ENCODE measurements at places on chromosomes 13 and 19.

DNA sequence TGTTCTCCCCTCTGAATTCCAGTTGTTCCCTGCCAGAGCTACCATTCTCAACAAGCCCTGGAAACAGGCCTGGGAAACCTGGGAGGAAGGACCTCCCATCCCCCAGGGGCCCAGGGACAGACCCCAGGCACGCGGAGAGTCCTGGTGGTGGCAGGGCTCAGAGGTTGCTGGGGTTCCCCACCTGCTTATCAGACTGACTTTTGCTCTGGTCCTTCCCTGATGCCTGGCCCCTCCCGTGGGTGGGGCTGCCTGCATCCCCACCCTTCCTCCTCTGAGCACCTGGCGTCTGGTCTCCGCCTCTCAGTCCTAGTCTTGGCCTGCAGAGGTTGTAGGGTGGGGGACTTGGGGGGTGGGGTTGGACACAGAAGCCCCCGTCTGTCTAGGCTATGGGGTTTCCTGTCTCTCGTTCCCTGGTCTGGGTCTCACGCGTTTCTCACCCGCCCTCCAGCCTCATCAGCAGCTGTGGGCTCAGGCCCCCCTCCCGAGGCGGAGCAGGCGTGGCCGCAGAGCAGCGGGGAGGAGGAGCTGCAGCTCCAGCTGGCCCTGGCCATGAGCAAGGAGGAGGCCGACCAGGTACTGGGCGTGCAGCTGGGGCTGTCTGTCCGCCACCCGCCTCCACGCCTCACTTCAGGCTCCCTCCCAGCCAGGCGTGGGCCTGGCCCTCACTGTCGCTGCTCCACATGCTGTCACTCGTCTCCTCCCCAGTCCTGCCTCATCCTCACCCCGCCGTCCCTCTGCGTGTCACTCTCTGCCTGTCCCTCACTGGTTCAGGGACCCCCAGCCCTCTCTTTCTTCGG is 13.6 kb downstream of the EPN1 start:
- no peak for DNase-seq

- DNase-seq = no peak
These were observed 27.2 kb downstream of the WDR62 start for GRCh38 chr19:36081894-36082293.

- DNase-seq = no peak
These were observed 1.2 kb downstream of the MED26 start for GRCh38 chr19:16626796-16627192.

GRCh38 chr13:64546371-64546770 is 2683.8 kb downstream of the PCDH9 start:
- DNase-seq = no peak

DNA sequence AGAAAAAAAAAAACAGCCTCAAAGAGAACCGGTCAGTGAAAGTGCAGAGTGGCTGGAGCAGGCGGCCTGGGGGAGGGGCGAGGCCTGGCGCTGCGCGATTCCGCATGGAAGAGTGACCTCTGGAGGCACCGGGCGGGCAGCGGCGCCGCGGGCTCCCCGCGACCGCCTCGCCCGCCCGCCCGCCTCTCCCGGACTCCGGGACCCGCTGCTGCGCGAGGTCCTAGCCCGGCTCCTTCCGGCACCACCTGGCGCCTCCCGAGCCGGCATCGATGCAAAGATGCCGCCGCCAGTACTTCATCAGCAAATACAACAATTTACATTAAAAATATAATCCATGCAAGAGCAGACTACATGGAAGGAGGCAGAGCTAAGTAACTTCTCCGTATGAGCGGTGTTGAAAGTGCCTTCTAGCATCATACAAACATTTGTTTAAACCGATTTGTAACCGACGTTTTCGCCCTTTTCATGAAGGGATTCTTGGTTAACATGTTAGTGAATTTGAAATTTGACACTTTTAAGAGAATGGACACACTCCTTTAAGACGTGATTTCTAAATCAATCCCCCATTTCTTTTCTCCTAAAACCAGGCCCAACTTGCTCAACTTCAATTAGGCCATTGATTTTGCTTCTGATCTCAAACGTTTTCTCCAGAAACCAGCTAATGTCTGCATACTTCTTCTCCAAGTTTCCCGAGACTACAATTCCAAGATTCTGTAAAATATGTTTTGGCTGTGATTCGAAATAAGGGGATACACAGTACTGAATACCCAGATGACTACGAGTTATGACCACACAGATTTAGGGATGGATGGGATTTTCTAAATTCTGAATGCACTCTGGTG is 2.1 kb downstream of the EFNB2 start:
- peak; percentile 87 for DNase-seq

DNA sequence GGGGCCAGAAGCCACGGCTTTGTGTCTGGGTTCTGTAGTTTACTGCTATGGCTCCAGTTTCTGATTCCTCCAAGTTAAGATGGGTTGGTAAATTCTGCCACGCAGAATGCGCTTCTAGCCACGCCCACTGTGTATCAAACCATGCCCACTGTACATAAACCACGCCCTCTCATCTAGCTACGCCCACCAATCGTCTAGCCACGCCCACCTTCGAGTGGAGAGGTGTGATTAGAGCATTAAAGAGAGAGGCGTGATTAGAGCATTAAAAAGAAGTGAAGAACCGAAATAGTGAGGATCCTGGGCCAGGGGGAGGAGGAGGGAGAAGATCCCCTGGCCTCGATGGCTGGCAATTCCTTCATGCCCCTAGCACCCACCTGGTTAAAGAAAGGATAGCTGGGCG is 43.7 kb upstream of the ADGRE5 start:
- DNase-seq = peak; percentile 70

DNA sequence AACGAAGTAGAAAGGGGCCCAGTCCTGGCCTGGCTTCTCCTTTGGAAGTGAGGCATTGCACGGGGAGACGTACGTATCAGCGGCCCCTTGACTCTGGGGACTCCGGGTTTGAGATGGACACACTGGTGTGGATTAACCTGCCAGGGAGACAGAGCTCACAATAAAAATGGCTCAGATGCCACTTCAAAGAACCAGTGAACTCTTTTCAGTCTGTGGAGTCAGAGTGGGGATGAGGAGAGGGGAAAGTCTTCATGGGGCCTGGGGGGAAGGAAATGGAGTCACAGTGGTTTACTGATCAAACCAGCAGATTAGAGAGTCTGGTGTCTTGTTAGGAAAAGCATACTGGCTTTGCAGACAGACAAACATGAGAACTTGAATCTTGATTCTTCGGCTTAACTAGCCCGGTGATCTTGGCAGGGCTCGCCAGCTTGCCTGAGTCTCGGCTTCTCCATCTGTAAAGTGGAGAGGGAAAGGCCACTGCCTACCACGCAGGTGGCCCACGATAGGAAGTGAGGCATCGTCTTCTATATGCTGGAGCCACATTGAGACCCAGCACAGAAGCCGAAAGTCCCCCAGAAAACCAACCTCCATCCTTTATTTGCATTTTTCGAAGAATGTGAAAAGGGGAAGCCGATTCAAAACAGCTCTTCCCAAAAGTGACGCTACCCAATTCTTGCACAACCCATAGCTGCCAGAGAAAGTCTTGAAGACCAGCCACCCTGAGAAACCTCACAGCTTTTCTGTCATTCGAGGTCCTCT is at the start of gene FFAR1:
TSS of gene FFAR1 (plus strand) at position 732 of the 759 bp plus-strand sequence. CDS start 3,650 bp downstream, outside the sequence.
- DNase-seq = no peak

GRCh38 chr13:110228936-110229904 is 77.7 kb downstream of the COL4A1 start:
- DNase-seq = no peak

DNA sequence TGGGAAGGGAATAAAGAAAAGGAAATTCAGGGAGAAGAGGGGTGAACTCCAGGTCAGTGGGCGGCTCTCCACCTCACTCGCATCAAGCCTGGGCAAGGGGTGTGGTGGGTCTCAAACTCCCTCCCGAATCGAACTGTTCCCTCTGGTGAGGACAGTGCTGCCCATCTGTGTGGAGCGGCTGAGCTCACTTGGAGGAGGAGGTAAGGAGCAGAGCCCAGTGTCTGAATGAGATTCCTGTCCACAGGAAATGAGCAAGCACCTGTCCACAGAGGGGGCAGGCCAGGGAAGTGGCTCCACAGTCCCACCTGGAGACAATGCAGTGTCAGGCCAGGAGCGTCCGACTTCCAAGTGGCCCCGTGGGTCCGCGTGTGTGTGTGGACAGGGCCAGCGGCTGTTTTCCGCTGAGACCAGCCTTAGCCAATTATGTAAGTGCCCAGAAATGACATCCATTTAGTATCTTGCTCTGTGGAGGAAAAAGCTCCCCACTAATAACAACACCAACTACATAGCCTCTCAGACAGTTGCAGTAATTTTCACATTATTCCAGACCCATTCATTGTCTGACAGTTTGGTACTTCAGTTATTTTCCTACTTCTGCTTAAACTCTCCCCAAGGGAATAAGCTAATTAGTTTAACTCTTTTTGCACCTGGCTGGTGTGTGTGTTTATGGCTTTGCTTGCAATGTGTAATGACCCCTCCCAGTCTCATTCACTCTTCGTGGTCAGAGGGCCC is 114.6 kb downstream of the SOX1 start:
- no peak for DNase-seq

DNA sequence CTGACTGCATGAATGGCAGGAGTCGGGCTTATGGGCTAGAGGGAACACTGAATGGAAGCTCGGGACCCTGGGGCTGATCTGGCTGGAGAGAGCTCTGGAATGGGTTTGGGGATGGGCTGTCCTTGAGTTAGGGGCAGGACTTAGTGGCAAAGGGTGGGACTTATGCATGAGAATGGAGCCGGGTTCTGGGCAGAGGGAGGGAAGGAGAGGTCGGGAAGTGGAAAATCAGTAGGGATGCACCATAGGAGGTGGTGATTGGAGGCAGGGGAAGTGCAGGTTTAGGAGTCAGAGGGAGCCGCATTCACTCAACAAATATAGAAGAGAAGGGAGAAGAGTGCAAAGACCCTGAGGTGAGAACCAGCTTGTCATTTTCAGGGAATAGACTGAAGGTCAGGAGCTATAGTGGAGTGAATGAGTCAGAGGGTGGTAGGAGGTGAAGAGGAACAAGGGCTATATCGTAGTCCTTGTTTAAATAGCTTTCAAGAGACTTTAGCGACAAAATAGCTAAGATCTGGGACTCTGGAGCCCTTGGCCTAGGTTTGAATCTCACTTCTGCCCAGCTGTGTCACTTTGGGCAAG is 748 bp downstream of the RAB4B start:
- no peak for DNase-seq

DNA sequence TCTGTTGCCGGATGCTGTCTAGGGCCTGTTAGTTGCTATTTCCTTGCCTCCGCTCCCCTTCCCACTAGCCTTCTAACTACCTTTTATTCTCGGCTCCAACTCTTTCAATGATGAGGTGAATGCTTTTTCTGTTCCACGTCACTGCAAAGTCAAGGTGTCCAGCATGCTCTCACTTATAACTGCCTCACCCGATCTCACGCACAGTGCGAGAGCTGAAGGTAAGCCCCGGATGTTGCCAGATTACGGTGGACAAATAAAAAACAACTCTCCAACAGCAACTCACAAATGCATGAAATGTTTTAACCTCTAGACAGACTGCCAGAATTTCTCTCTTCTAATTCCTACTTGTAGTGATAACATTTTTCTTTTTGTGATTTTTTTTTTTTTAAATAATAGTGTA is 169.9 kb downstream of the STK24 start:
- no peak for DNase-seq

GRCh38 chr19:13007292-13008045 is 12.2 kb downstream of the NFIX start:
- DNase-seq = no peak

- DNase-seq = no peak
These were observed 3.8 kb upstream of the ZNF555 start for GRCh38 chr19:2837430-2837829.

- DNase-seq = no peak
These were observed 447.4 kb downstream of the COG6 start for GRCh38 chr13:40102854-40103253.

DNA sequence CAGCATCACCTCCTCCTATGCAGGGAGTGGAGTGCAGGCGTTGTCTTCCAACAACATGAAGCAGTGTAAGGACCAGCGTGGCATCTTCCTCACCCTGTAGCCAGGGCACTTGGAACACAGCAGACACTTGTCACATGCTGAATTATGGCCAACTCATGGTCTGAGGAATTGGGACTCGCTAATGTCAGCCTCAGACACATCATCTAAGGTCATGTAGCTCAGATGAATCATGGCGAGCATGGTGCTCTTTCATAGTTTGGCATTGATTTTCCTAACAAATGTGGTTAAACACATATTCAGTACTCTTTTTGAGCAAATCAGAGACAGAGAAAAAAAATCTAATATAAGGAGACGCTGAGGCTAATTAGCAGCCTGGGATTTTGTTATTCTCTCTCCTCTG is 99.6 kb upstream of the SGCG start:
- DNase-seq = no peak

- DNase-seq = no peak
These were observed 46.8 kb downstream of the CD320 start for GRCh38 chr19:8261347-8261746.

DNA sequence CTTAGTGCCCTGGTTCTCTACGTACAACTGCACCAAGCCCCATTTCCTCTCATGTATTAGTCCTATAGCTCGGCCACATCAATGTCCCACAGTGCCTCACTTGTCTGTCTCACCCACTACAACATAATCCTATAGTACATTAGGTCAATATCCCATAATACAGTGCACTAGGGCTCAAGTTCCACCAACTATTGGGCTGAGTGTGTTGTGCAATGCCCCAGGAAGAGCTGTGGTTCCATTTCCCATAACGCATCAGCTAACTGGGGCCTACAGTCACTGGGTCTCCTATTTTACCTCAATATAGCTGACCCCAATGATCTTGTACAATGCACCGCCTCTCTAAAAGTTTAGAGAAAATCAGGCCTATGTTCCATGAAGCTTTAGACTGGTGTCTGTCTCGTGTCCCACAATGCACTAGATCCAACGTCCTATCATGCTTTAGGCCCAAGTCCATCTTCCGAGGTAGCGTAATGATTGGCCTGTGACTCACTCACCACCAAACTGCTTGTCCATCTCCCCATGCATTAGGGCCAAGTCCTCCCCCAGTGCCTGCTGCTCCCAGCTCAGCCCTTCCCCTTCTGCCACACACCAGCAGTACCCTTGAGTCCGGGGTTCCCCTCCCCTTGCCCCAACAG is 21.8 kb downstream of the TSKS start:
- no peak for DNase-seq

DNA sequence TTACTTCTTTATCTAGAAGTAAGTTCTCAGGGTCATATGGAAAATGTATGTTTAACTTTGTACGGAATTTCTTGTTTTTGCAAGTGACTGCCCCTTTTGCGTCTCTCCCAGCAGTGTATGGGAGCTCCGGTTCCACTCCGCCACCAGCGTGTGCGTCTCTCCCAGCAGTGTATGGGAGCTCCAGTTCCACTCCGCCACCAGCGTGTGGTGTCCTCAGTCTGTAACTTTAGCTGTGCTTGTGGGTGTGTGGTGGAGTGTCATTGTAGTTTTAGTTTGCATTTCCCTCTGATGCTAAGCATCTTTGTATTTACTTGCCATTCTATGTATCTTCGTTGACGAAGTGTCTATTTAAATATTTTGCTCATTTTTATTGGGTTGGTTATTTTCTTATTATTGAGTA is 2.4 kb downstream of the CUL4A start:
- peak; percentile 77 for DNase-seq
